ENCODE measurements at places on chromosomes 13 and 19.

- DNase-seq: no peak
Measured at GRCh38 chr19:33293255-33294057, 8.9 kb downstream of the CEBPA start.

- DNase-seq: no peak
Measured at GRCh38 chr19:7636317-7636690, 606 bp upstream of the STXBP2 start.

GRCh38 chr19:13707915-13708314 lies 56.4 kb upstream of the MRI1 start:
- no peak for DNase-seq

- no peak for DNase-seq
Measured at GRCh38 chr13:110228936-110229904, 77.7 kb downstream of the COL4A1 start.

- no peak for DNase-seq
Measured at GRCh38 chr19:33396701-33397535, 23.4 kb downstream of the CEBPG start.

DNA sequence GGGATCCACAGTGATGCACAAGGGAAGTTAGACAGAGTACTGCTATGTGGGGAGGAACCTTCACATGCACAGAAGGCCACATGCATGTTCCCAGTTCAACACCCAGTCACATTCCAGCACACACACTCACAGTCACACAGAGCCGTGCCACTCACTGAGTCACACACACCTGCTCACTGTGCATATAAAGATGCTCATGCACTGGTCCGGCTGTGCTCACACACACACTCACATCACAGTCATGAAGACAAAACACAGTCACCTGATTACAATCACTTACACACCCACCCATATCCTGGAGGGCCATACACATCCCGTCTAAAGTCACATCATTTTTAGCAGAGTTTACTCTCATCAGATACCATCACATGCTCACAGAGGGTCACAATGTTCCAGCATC lies 478 bp downstream of the CLC start:
- DNase-seq: no peak

GRCh38 chr13:25874907-25875306 lies 176.9 kb downstream of the SHISA2 start:
- DNase-seq: peak; percentile 53

DNA sequence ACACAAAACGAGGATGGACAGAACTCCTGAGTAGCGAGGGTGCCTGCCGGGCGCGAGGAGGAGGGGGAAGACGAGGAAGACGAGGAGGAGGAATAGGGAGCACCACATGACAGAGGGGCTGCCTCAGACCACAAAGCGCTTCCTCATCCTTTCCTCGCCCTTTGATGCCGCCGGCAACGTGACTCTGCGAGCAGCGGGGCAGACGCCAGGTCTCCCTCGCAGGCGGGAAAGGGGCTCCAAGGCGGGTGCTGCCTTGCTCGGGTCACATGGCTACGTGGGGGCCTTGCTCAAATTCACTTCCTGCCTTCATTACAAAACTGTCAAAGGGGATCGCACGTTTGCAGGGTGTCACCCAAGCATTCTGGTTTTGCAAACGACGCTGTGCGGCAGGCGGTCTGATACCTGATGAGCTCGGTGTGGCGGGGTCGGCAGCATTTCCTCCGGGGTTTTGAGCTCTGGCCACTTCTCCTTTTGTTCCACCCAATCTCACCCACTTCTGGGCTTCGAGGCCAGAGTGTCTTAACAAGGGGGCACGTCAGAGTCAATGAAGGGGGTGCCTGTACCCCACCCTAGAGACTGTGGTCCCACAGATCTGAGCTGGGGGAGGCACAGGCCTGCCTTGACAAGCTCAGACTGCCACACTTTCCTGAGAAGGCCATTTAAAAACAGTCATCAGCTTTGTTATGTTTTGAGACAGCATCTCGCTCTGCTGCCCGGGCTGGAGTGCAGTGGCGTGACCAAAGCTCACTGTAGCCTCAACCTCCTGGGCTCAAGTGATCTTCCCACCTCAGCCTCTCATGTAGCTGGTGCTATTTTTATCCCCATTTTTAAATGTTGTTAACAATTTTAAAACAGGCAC lies 14.9 kb downstream of the MAP2K2 start:
- DNase-seq: peak; percentile 79

DNA sequence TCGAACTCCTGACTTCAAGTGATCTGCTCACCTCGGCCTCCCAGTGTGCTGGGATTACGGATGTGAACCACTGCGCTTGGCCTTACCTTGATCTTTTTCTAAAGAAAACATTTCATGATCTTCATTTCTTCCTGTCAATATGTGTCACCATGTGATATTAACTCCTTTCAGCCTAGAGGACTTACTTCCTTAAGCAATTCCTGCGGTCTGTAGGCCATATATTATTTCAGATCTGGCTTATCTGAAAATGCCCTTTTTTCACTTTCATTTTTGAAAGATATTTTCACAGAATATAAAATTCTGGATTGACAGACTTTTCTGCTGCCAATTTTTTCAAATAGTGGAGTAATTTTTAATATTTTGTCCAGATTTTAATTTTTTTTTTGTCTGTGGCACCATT lies 2.0 kb upstream of the GPR32 start:
- no peak for DNase-seq

GRCh38 chr19:38028913-38029510 lies 122.0 kb downstream of the SIPA1L3 start:
- DNase-seq: no peak

GRCh38 chr19:6947745-6948144 lies 60.4 kb downstream of the ADGRE1 start:
- DNase-seq: no peak

DNA sequence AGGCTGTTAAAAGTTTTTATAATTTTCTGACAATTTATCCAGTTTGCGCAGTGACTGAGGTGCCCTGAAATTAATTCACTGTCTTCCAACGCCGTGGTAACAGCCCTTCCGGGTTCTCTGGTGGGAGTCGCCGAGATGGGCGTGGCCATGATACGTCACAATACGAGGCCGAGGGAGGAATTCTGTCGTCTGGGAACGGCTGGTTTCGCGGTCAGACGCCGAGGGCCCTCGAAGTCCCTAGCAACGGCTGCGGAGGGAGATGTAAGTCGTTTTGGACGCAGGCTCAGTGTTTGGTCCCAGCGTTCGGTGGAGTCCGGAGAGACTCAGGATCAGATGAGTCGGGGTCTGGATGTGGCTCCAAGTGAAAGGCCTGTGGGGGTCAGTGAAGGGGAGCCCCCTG lies 21.7 kb downstream of the ZNF613 start:
- no peak for DNase-seq

DNA sequence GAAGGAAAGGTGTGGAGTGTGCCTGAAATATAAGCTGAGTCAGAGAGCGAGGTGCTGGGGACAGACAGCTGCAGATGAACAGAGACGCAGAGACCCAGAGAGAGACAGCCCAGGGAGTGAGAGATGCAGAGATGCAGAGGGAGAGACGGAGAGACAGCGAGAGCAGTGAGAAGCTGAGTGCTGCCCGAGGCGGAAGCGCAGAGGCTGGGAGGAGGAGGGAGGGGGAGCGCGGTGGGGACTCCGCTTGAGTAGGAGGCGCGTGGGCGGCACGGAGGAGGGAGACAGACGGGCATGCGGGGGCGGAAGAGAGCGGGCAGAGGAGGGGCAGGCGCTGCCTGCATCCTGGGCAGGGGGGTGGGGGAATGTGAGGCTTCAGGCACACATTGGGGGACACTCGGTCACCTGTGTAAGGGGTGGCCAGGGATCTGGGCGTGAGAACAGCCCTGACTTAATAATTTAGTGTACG lies 25.7 kb downstream of the SLC8A2 start:
- peak; percentile 70 for DNase-seq

DNA sequence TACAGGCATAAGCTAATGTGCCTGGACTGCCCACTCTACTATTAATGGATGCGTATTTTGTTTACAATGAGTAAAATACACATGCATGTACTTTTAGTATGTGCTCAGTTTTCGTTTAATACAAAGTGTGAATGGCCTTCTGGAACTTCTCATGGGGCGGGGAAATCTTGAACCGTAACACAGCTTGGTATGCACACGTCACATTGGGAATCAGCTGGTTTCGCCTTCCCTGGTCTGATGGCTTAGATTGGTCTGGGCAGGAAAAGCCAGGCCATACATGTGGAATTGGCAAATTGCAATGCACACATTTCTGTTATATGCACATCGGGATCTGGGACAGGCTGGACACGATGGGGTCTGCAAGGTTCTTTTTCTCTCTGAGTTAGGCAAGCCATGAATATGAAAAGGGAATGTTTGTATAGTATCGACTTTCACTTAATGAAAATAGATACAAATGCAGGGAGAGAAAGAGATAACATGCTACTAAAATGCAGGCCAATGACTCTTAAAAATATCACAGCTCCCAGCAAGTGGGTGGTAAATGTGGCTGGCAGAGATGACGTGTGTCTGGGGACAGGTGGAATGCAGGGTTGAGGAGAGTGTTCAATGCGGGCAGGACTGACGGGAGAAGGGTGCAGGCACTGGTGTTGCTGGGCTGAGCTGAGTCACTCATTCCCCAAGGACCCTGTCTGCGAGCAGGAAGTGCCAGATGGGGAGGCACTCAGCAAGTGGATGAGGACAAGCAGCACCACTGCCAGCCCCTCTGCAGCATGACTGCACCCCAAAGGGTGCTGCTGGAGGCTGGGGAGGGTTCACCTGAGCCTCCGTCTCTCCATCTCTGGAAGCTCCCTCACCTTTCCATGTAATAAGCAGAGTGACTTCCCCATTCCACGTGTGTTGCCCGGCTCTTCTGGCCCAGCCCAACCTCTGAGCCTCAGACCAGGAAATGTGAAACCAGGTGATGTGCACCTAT lies 204.0 kb upstream of the GPR12 start:
- DNase-seq: no peak

DNA sequence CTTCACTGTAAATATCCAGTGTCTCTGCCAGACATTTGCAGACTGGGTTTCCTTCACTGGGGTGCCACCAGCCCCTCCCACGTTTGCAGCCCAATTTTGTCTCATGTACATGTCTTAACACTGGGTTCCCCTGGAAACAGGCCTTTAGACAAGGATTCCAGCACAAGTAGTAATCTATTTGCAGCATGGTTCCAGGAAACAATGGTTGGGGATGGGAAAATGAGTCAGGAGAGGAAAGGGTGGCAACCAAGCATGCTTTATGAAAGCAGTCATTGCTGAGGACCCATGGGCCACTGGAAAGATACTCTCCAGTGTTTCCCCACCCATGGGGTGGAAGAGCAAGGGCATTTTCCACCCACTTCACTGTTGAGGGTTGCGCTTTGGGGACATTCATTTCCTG lies 53.6 kb upstream of the FARP1 start:
- no peak for DNase-seq

GRCh38 chr19:13029893-13030292 lies 34.6 kb downstream of the NFIX start:
- DNase-seq: no peak

DNA sequence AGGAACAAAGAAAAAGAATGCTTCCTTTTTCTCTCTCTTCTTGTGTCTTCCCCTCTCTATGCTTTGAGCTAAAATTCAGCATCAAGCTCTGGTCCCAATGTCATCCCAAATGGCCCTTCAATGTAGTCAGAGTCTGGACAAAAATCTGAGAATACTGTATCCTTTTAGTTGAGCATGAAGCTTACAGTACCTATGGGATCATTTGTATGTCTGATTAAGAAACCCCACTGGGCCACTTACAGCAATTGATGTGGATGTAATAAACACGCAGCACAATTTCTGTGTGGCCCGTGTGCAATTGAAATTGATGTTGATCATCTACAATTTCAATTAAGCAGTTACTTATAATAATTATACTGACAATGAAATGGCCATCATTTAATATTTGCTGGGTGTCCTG lies 188.9 kb upstream of the RNF113B start:
- no peak for DNase-seq

GRCh38 chr13:27151798-27152599 lies 19.6 kb downstream of the USP12 start:
- DNase-seq: no peak

- peak; percentile 58 for DNase-seq
Measured at GRCh38 chr13:41352935-41353840, 42.1 kb downstream of the NAA16 start.

DNA sequence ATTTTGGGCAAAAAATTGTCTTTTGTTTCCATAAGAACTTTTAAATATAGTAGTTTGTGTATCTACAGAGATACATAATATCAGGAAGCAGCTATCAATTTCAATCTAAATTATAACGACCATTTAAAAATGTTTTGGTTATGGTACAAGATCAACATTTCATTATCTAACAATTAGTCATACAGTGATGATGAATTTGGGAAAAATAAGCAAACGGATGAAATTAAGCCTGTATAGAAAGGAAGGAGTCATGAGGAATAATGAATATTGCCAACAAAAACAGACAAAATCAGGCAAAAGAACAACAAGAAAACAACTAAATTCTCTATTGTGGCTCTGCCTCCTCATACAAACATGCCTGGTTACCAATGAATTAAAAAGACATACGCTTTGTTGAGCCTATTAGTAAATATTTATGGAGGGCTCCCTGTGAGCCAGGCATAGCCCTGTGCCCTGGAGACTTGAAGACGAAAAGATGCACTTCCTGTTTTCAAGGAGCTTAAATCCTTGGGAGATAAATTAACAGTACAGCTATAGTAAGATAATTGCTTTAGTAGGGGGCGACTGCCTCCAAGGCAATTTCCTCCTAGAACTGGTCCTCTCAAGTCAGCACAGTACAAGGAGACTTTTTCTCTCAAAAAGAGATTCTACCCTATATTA lies 73.0 kb downstream of the NALCN start:
- DNase-seq: no peak

- no peak for DNase-seq
Measured at GRCh38 chr13:110617321-110618072, 2.2 kb downstream of the NAXD start.

DNA sequence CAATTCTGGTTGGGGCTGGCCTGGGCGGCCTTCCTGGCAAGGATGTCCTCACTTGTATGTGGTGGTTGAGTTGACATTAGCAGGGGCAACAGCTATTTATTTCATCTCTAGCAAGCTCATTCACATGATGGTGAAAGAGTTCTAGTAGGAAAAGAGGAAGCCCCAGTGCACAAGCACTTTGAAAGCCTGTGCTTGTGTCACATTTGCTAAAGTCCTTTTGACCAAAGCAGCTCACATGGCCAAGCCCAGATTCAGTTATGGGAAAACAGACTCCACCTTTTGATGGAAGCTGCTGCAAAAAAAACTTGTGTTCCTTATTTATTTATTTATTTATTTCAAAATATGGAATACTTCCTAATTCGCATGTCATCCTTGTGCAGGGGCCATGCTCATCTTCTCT lies 17.2 kb downstream of the GTF2F2 start:
- no peak for DNase-seq

GRCh38 chr13:44474122-44474910 lies 100.7 kb downstream of the SERP2 start:
- no peak for DNase-seq

DNA sequence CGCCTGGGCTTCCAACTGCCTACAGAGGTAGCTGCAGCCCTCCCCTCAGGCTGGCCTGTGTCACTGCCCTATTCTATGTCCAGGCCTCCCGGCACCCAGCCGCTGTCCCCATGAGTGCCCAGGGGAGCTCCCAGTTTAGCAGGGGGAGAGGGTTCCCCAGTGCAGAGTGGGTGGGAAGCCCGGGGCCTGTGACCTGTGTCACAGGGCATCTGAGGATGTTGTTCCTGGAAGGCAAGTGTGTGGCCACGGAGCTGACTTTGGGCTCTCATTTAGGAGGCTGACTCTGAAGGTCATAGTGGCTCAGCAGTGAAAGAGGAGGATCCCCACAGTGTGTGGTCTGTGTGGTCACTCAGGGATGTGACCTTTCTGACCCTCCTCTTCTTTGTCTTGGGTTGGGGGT lies 25.1 kb downstream of the PPP1R37 start:
- DNase-seq: no peak

GRCh38 chr13:74891610-74892009 lies 590.4 kb downstream of the TBC1D4 start:
- no peak for DNase-seq

Data from activated T-cell treated with anti-CD3 and anti-CD28 coated beads, Interleukin-2, amount 50 U/mL, for 1 hour (primary cell).